ENCODE measurements at places on chromosomes 13 and 19.

- no peak for DNase-seq
Measured at GRCh38 chr13:41961466-41961760, 504 bp upstream of the VWA8 start.

- DNase-seq, result no peak
Measured at GRCh38 chr13:94708031-94708859, 4.1 kb downstream of the SOX21 start.

GRCh38 chr13:110259651-110260050 lies 47.3 kb downstream of the COL4A1 start:
- peak; percentile 7 for DNase-seq

- peak; percentile 71 for DNase-seq
Measured at GRCh38 chr19:47697863-47698609, 15.2 kb upstream of the EHD2 start.

DNA sequence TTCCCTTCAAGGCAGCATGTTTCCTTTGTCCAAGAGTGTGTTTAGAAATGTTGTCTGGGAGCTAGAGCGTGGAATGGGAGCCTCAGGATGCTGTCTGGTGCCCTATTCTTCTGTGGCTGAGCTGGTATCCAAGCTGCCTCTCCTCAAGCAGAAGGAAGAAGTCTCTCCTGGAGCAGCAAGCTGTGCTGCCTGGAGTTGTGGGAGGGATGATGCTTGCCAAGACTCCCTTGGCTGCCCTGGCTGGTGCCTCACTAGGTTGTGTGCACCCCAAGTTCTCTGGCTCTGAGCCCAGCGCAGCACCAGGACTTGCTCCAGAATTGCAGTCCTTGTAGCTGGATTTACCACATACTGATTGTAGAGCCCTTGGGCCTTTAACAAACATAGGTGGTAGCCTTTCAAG lies 4.7 kb upstream of the CYP4F3 start:
- no peak for DNase-seq

GRCh38 chr19:14682084-14682483 lies 7.4 kb upstream of the ADGRE3 start:
- no peak for DNase-seq

DNA sequence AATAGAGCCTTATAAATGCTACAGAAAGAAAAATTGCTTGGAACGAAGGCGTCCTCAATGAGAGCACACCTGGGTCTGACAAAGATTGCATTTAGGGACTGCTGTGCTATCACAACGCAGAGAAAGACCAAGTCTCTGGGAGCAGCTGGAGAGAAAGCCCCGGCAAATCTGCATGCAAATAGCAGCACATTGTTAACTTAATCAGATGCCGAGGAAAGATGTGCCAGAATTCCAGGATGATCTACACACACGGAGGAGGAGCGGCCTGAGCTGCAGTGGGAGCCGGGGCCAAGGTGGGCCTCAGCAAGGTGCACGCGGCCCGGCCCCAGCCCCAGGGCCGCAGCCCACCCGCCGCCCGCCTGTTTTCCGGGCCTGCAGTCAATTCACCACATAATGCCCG lies 1.4 kb downstream of the ZNF536 start:
- no peak for DNase-seq

- no peak for DNase-seq
Measured at GRCh38 chr13:44249431-44249836, 124.2 kb upstream of the SERP2 start.

DNA sequence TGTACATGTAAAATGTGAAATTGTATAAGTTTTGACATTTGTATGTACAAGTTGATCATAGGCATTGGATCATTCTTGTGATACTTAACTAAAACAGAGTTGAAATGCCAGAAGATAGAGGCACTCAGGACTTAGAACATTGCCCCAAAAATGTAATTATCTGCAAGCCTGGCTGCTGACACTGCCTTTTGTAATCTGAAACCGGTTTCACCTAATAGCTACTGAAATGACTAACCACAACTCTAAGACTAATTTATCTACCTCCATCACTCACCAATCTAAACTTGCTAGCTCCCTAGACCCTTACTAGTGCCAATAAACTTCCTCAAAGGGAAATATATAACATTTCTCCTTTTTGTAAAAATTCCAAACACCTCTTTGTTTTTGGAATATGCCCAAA lies 2596.2 kb downstream of the PCDH9 start:
- DNase-seq, result no peak

- no peak for DNase-seq
Measured at GRCh38 chr13:22079961-22080360, 409.1 kb downstream of the FGF9 start.

DNA sequence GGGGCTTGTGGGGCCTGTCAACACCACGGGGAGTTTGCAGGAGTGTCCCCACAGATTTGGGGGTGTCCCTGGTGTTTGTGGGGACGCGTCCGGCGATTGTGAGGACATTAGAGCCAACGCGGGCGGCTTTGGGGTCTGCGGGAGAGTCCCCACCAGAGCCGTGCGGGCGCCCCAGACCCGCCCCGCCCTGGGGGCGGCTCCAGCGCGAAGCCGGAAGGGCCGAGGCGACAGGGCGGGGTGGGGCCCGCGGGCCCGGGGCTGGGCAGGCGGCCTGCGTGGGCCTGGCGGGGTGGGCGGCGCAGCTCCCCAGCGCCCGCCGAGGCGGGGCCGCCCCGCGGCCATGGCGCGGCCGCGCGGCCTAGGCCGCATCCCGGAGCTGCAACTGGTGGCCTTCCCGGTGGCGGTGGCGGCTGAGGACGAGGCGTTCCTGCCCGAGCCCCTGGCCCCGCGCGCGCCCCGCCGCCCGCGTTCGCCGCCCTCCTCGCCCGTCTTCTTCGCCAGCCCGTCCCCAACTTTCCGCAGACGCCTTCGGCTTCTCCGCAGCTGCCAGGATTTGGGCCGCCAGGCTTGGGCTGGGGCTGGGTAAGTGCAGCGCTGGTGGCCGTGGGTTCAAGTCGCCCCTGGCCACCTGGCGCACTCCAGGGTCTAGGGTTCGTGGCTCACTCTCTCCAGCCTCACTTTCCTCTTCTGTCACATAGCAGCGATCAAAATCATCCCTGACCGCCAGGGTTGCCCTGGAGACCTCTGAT lies 10.3 kb downstream of the PDE4A start:
- no peak for DNase-seq

DNA sequence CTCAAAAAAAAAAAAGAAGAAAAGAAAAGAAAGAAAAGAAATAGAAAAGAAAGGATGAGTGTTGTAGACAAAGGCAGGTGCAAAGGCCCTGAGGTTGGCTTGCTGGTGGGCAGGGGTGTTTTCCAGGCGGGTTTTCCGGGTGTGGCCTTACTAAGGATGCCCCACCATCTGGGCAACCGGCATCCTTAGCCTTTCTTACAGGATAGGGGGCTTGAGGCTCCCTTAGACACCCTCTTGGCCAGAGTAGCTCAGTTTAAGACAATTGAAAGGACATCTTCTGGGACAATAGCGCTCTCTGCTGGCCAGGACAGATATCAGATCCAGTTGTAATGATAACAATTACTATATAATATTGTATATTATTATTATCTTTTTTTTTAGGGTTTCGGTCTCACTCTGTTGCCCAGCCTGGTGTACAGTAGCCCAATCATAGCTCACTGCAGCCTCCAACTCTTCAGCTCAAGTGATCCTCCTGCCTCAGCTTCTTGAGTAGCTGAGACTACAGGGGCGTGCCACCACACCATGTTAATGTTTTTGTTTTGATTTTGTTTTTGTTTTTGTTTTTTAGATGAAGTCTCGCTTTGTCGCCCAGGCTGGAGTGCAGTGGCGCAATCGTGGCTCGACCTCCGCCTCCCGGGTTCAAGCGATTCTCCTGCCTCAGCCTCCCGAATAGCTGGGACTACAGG lies 1.4 kb upstream of the QTRT1 start:
- DNase-seq, result peak; percentile 86

- DNase-seq, result no peak
Measured at GRCh38 chr13:40790154-40790616, 774 bp downstream of the SLC25A15 start.

DNA sequence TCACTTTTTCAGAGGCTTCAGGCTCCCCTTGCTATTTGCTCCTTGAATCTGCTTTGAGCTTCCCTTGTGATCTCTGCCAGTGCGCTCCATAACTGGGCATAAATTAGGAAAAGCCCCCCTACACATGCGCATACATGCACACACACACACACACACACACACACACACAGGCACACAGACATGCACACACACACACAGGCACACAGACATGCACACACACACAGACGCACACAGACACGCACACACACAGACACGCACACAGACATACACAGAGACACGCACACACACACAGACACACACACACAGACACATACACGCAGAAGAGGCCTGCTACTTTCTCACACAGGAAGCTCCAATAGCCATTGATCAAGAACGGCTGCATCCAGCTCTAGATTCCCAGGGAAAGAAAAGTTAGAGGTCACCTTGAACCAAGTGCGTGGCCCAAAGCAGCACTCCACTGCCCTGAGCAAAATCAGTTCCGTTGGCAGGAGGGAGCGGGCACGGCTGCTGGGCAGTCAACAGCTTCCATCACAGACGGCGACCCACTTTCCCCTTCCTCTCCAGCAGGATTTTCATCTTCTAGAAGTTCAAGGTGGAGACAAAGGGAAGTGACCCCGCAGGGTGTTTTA lies 145.6 kb downstream of the DPF1 start:
- no peak for DNase-seq

DNA sequence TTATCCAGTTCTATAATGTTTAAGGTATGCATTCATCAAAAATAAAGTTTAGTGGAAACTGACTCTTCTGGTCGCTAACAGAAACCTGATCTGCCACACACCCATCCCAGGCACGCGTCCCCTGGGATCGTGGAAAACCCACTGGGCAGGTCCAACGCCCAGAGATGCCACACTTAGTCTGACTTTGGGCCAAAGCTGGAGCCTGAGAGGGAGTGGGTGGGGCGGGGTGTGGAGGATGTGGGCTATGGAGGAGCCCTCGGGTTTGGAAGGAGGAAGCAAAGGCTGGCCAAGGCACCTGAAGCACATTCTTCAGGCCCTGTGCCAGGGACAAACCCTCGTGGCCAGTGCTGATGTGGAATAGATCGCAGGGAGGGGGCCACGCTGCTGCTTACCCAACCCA lies 2.5 kb downstream of the IGFL1 start:
- DNase-seq, result no peak

GRCh38 chr13:23488442-23488841 lies 54.9 kb upstream of the SACS start:
- DNase-seq, result no peak

GRCh38 chr19:16259385-16260159 lies 61.9 kb downstream of the AP1M1 start:
- DNase-seq, result peak; percentile 57

DNA sequence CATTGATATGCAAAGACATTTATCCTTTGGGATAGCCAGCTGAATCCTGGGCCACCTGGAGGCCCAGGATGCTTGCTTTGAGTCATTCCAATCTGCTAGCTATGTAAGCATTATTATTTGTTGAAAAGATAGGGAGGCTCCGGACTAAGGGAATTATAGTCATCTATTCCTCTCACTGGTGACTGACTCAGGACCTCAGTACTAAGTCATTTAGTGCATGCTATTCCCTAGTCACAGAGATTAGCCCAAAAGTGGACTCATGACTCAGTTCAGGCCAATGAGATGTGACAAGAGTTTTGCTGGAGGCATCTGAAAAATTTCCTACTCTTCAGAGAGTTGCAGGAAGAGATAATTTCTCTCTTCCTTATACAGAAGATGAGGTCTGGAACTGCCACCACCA lies 67.9 kb upstream of the ITM2B start:
- no peak for DNase-seq

DNA sequence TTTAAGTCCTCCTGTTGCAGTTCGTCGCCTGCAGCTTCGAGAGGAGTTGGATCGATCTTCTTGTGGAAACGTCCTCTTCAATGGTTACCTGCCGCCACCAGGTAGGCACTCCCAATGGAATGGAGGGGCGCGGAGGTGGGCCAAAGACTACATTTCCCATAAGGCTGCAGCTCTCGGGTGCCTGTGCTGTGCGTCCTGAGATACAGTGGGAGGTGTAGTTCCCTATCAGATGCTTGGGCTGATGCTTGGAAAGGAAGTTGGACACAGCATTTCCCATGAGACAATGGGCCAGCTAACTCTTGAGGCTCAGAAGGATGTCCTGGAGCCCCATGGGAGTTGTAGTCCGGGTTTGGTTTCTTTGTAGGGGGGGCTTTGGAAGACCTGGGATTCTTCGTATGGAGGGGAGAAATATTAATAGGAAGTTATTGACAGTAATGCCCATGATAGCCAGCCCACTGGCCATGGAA lies 1.8 kb downstream of the SHKBP1 start:
- DNase-seq, result no peak

GRCh38 chr19:4373601-4374497 lies 26.5 kb downstream of the SH3GL1 start:
- DNase-seq, result no peak

GRCh38 chr13:46392967-46393366 lies 5.9 kb upstream of the RUBCNL start:
- DNase-seq, result no peak

- DNase-seq, result no peak
Measured at GRCh38 chr13:70623239-70623638, 515.0 kb upstream of the KLHL1 start.

DNA sequence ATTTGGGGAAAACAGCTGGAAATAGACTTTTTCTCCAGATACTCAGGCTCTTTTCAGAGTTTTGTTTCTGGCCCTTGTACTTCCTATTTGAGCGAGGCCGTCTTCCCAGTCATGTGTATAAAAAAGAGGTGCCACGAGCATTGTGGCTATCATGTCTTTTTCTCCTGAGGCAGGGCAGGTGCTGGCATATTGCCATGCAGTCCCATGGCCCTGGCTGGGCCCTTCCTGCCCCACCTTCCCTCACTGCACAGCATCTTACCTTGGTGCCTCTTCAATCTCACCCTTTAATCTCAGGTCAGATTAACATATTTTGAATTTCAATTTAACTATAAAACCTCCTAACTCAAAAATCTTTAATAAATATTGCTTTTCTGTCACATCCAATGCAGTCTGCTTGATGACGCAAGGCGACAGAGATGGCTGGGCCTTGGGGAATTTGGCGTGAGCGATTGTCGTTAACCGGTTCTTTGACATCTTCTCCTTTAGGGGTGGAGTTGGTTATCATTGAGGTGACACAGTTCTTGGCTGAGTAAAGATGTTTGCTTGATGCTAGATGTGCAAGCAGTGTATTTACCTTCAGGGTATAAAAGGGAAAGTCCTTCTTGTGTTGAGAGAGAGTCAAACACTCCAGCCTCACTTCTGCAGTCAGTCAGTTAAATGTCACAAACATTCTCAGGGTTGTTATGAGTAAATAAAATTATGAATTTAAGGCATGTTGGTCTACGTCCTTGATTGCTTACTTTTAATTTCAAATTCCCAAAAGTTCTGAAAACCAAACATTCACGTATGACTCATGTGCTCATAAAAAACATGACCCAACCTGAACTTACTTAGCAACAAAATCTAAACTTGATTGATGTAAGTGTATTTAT lies 289.9 kb downstream of the MYO16 start:
- DNase-seq, result no peak

GRCh38 chr13:112207129-112207528 lies 140.2 kb downstream of the SOX1 start:
- no peak for DNase-seq

GRCh38 chr19:46529622-46530451 lies 34.2 kb upstream of the PNMA8B start:
- DNase-seq, result peak; percentile 73

GRCh38 chr19:18731562-18732008 lies 48.1 kb downstream of the CRTC1 start:
- DNase-seq, result no peak

GRCh38 chr19:1265615-1266128 lies 3.5 kb upstream of the CIRBP start:
- DNase-seq, result peak; percentile 84

- no peak for DNase-seq
Measured at GRCh38 chr19:7541828-7542443, 6.4 kb downstream of the PNPLA6 start.

All from activated CD8-positive, alpha-beta memory T cell treated with anti-CD3 and anti-CD28 coated beads, Interleukin-2, amount 10 ng/mL, durations not matched to agents 7 days and 5 days (primary cell).